H7 (cell line): ENCODE measurements at places on chromosomes 12 and 14. TPM values are rescaled to one million over a fixed set of nuclear protein-coding genes. Genes with fewer than 3 reads are reported as not detected.

- DNase-seq, result no peak
These were observed 21.3 kb upstream of the COX6A1 start for GRCh38 chr12:120416490-120417216.

DNA sequence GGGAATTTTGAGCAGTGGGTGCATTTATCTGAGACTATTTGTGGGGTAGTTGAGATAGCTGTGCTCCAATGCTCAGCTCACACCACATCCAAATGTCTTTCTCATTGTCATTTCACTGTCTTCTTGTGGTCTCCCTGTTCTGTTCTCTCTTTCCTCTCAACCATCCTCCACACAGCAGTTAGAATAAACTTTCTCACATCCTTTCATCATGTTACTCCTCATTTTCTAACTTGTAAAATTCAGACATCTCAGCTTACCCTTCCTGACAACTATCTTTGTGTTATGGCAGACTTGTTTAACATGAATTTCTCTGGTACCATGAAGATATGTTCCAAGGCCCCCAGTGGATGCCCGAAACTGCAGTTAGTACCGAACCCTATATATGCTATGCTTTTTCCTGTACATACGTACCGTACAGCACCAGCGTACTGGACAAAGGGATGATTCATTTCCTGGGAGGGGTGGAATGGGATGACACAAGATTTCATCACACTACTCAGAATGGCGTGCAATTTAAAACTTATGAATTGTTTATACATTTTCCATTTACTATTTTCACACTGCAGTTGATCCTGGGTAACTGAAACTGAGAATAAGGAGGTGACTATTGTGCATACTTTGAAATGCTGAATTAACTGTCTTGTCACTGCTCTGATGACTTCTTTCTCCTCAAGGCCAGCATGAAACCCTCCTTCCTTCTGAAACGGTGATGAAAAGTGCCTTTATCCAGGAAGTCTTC is 177.1 kb upstream of the SLC38A2 start:
- no peak for DNase-seq

- DNase-seq, result no peak
These were observed 79.7 kb downstream of the PTPRR start for GRCh38 chr12:70840656-70841350.

GRCh38 chr12:64219145-64219544 is 3.0 kb downstream of the KICS2 start:
- no peak for DNase-seq

GRCh38 chr14:85060121-85060520 is 469.8 kb upstream of the FLRT2 start:
- no peak for DNase-seq

DNA sequence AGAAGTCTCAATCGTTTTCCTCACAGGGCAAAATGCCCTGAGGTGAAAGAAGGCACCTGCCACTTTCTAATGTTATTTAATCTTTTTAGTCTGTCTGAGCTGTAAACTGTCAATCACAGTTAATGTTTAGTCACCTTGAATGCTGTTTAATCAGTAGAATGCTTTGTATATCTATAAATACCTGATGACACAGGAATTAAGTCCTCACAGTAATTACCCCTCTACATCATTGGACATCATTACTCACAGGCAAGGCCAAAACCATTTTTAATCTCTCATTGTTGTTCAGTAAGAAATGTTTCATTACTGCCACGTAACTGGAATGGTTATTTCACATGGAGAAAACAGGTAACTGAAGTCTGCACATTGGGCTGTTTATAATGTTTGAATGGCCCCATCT is 178.8 kb downstream of the EXOC5 start:
- DNase-seq, result no peak

DNA sequence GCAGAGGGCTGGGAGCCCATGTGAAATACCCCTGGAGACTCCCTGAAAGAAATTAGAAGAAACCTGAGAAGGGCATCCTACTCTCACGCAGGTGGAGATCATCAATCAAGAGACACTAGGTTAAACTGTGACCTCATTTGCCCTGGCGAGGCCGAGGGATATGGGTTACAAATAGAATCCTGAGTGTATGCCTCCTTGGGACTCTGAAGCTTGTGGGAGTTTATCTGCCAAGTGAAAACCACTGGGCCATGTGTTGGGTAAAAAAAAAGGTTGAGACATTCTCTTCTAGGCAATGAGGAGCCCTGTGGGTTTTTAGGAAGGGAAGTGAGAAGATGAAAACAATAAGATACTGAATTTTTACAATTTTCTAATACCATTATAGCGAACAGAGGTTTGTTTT is 160.7 kb upstream of the ARID2 start:
- DNase-seq, result no peak

- DNase-seq, result no peak
These were observed 290.9 kb downstream of the PPFIA2 start for GRCh38 chr12:81468206-81468605.

DNA sequence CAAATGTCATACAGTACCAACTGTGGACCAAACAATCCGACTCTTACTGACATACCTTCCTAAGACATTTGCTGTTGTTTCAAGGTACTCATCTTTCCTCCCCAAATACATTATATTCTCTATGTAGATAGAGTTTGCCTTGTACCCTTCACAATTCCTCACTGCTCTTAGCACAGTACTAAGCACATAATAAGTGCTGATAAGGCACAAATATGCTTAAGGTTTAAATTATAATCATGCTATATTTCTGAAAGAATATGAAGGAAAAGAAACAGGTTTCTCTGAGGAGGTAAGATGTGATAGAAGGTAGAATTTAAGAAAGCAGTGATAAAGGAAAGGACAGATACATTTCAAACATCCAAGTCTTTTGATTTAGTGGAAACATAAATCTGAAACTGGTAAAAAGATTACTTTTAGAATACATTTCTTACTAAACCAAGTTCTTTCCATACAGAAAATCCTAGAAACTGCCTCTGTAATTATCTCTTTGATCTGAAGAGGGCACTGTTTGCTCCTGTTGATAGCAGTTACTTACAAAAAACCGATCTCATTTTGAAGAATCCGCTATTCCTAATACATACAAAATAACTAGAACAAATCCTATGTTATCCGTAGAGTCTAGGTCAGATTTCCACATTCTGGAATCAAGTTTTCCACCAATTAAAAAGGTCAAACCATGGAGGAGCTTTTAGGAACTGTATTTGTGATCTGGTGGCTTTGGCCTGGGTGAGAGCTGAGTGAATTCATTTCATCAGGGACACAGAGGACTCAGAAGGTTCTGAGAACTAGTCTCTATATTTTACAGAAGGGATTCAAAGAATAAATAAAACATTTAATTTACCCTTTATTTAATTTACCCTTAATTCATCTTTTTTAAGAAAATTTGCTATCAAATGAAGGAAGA is 311.9 kb downstream of the DAD1 start:
- no peak for DNase-seq

- no peak for DNase-seq
These were observed 43.6 kb upstream of the NID2 start for GRCh38 chr14:52112336-52113018.

DNA sequence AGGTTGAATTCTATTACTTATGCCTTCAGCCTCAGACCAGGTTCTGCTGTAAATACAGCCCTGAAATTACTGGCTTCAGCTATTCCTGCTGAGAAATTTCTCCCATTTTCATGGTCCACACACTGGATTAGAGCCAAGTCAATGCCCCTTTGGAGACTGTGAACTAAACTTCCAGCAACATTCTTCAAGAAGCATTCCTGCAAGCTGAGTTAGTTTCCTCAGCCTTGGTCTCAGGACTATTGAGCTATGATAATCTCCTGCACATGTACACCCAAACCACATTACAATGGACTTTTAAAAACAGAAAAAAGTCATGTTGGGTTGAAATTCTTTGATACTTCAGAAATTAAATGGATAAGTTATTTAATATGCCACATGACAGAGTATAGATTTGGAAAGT is 58.0 kb upstream of the AVPR1A start:
- no peak for DNase-seq

DNA sequence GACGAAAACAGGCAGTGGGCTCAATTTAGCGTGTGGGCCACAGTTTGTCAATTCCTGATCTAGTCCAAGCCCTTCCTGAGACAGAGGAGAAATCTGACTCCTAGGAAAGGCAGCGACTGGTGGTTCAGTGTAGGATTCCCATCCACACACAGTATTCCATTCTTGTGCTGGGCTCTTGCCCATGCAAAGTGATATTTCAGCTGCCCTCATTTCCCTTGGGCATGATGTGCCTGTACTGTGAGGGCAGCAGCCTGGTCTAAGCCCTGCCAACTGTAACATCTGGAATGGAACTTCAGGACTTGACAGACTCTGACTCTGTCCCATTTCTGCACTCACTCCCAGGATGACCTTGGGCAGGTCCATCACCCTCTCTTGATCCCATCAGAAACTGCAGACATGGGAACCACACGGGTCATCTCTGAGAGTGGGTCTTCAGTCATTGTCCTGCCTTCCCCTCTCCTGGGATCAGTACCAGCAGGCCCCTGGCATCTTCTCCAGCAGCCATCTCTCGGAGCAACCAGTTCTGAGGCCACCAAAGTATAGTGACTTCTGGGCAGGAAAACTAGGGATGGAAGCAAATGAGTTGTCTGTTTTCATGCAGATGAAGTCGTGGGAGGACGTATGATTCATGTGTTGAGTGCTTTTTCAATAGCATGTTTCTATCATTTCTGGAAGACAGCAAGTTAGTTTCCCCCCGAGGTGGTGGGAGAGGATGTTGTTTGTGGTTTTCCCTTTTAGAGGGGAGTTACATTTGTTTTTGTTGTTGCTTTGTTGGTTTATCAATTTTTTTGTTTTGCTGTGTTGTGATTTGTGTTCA is 54.2 kb upstream of the BCL2L14 start:
- no peak for DNase-seq

- no peak for DNase-seq
These were observed 423.7 kb downstream of the LRIG3 start for GRCh38 chr12:58496411-58497190.

GRCh38 chr12:9039397-9039977 is 50.1 kb downstream of the KLRG1 start:
- DNase-seq, result peak; percentile 62

GRCh38 chr14:100081997-100082625 is 16.9 kb downstream of the EVL start:
- DNase-seq, result no peak

DNA sequence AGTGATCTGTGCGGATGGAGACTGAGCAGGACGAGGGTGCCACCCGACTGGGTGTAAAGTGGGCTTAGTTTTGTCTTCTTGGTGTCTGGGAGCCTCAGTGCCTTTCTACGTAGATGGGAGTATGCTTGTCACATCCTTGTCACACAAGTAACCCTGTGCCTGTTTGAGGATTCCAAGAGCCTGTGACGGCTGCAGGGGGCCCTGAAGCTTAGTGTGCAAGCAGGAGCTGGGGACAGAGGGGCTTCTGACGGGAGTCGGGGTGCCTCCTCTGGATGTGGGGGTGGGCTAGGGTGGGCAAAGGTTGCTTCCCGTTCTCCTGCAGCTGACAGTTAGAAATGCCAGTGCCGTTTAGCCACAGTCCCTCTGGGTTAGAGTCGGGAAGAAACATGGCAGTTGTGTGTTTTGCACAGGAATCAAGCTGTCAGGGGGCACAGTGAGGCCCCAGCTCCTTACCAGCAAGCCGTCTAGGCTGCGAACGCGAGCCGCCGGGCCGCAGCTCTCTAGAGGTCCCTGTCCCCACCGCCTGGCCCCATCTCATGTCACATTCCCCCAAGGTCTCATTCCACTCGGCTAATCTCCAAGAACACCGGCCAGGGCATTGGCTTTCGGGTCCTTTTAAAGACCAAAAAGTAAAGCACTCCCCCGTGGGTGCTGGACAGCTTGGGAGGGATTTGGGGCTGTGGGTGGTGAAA is 7.0 kb downstream of the RTL1 start:
- DNase-seq, result peak; percentile 54

- peak; percentile 65 for DNase-seq
These were observed 4.3 kb downstream of the GAPDH start for GRCh38 chr12:6538420-6539313.

- DNase-seq, result no peak
These were observed 11.1 kb downstream of the SVOP start for GRCh38 chr12:109009766-109010165.

GRCh38 chr14:105549481-105549880 is 23.1 kb downstream of the TMEM121 start:
- peak; percentile 30 for DNase-seq

DNA sequence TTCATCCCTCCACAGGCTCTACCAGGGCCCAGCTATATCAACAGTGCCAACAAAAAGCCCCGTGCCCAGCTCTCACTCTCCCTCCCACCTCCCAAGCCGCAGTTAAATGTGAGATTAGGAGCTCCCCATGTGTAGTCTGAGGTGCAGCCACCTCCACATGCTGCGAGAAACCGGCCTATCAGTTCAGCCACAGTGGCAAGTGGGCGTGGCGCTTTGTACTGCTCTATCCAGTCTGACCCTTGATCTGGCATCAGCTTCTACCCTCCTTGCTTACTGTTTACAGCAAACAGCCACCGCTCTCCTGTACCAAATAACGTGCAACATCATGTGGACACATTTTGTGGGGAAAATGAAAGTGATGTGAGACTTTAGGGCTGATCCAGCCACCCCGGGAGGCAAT is 1.7 kb downstream of the PLEK2 start:
- DNase-seq, result no peak

- DNase-seq, result no peak
These were observed 17.3 kb downstream of the SNRNP35 start for GRCh38 chr12:123475246-123475703.

- DNase-seq, result no peak
These were observed 61.8 kb downstream of the TSPAN9 start for GRCh38 chr12:3138941-3139511.

GRCh38 chr14:104596451-104596918 is 8.1 kb downstream of the TMEM179 start:
- DNase-seq, result peak; percentile 52

DNA sequence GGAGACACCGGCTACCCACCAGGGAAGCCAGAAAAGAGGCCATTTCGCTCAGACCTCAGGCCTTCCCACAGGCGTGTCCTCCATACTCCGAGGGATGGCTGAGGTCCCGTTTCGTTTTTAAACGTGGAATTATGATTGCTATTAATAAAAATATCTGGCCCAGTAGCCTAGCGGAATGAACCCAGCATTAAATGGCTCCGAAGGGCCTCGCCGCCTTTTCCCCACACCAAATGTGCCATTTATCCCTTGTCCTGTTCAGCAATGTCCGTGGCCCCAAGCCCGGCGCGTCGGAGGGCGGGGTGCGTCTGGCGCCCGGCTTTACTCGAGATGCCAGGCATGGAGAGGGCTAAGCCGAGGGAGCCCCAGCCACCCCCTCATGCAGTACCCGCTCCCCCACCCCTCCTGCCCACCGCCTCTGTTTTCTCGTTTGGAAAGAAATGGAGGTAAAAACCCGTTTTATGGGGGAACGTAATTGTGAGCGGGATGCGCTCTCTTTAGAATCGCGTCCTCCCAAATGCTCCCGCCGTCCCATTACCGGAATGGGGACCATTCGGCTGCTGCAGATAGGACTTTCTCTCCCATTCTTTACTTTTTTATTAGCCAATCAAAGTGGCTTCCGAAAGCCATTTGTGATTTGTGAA is 5.7 kb downstream of the HOXC8 start:
- DNase-seq, result no peak

GRCh38 chr12:114190971-114191370 is 215.0 kb downstream of the TBX5 start:
- no peak for DNase-seq

- no peak for DNase-seq
These were observed 80.3 kb upstream of the TRAF3 start for GRCh38 chr14:102696856-102697495.

The PLEK2 gene
- not detected in 2 replicates for total RNA-seq

The KLHL33 gene
- 0.28 TPM in 1 of 2 replicates, not detected in the other for total RNA-seq

The PYGL gene
- 71.4 and 103 TPM in 2 replicates for total RNA-seq

The TEX52 gene
- not detected in 2 replicates for total RNA-seq

The FAM181A gene
- total RNA-seq, result not detected in 2 replicates

The PROX2 gene
- total RNA-seq, result not detected in 2 replicates

The TOMM20L gene
- total RNA-seq, result not detected in 2 replicates

The ADCY4 gene
- 0.17 TPM in 1 of 2 replicates, not detected in the other for total RNA-seq

The DPPA3 gene
- 3.0 and 3.4 TPM in 2 replicates for total RNA-seq

The SPTB gene
- total RNA-seq, result 0.17 and 0.22 TPM in 2 replicates

The ACRBP gene
- 0.80 and 3.6 TPM in 2 replicates for total RNA-seq
